Astrocyte of the spinal cord (primary cell): ENCODE measurements at places on chromosomes 3 and 15.

DNA sequence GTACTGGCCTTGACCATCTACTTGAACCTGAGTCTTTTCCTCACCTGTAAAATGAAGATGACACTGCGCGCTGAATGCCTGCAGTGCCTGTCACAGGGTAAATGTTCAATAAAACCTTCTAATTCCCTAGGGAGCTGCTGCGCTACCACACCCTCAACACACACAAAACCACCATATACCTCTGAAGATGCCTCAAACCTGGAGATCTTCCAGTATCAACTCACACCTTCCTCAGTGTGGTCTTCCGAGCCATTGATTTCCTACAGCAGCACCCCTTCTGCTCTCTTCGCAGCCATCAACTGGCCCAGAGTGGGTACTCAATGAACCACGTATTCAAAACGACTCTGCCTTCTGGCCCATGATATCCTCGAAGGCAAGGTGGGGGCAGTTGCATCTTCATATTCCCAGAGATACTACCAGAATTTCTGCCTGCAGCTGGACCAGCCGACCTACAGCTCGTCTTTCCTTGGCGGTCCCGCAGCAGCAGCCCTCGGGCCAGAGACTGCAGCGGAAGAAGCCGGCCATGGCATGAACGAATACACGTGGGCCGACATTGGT lies 695 bp downstream of the RPL32 start:
- no peak for DNase-seq

GRCh38 chr3:43854283-43854682 lies 163.5 kb downstream of the ABHD5 start:
- DNase-seq: no peak

DNA sequence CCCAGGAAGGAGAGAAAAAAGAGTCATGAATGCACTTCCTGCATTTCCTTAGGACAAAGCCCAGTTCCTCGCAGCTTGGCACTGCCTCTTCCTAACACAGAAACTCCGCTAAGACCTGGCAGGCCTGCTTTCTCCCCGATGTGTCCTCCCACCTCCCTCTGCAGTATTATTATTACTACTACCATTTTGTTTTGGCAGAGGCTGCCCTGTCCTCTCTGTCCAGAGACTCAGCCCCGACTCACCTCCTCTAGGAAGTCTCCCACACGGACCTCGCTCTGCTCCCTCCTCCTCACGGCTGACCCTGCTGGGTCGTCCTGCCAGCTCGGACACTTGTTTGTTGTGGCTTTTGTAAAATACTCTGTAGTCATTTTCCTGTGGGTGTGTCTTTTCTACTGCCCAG lies 107.2 kb upstream of the HACD2 start:
- no peak for DNase-seq

DNA sequence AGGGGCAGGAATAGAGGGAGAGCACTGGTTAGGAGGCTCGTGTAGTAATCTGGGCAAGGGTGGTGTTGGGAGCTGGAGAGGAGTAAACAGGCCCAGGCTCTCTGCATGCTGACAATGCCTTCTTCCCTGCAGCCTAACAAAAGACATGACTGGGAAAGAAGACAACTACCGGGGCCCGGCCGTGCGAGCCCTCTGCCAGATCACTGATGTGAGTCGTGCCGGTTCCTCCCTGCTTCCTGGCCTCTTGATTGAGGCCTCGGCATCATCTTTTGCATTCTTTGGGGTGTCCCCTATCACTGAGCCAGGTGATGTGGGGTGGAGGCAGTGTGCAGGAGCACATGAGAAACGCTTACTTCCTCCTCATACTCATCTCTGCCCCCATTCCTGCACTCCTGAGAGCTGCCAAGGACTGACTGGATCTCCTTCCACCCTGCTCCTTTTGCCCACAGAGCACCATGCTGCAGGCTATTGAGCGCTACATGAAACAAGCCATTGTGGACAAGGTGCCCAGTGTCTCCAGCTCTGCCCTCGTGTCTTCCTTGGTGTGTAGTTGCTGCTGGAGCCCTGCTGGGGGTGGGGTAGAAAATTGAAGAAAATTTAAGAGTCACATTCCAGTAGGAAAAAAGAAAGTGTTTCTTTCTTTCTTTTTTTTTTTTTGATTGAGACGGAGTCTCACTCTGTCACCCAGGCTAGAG lies 5.3 kb downstream of the COPG1 start:
- no peak for DNase-seq

- no peak for DNase-seq
Observed at GRCh38 chr15:91132079-91132478, 32.0 kb downstream of the SV2B start.

DNA sequence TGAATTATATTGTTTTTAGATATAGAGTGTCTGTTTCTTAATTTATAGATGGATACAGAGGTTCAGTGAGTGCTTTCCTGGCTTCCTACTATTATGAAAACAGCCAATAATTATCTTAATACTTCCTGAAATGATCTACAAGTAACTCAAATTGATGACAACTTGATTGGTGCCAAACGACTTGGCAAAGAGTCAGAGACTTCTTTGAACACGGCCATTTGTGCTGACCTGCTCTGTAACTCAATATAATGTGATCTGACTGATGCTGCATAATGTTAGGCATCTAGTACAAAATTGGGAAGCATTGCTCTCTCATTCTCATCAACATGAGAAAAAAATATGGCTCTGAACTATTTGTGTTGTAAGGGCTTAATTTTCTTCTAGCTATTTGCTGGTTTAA lies 193.9 kb downstream of the DIPK2A start:
- no peak for DNase-seq

- DNase-seq: no peak
Observed at GRCh38 chr3:4864503-4864902, 114.7 kb upstream of the BHLHE40 start.

DNA sequence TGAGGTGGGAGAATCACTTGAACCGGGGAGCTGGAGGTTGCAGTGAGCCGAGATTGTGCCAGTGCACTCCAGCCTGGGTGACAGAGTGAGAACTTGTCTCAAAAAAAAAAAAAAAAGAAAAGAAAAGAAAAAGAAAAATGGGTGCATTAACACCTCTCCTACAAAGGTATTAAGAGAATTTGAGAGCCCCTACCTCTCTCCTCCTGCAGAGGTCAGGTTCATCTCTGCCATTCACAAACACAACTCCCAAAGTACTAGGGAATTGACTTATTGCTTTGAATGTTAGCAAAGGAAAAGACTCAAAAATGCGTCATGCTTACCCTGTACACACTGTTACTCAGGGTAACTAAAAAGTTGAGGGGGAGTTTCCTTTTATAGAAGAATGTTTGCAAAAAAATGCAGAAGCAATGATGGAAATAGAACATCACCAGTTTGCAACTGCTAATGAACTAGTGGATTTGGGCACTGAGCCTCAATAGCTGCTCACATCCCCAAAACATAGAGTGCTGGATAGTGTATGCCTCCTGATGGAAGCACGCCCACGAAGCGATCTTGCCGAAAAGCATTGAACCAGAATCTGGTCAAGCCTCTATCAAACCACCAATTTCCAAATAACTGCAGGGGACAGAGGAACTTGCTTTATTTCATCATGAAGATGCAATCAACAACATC lies 15.5 kb upstream of the LYZL4 start:
- no peak for DNase-seq

DNA sequence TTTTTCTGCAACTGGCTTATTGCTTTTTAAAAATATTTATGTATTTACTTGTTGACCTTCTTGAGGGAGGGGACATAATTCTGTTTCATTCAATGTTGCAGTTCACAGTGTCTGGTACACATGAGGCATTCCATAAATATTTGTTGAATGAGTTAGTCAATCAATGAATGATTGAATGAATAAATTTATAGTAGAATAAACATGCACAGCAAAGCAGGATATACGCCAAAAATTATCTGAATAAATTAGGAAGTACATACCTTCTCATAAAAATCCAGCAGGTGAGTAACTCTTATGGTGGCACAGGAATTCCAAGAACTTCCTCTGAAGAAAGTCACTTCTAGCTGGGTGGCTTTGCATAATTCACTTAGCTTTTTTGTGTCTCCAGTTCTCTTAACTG lies 469.4 kb upstream of the ATP11B start:
- DNase-seq: no peak

DNA sequence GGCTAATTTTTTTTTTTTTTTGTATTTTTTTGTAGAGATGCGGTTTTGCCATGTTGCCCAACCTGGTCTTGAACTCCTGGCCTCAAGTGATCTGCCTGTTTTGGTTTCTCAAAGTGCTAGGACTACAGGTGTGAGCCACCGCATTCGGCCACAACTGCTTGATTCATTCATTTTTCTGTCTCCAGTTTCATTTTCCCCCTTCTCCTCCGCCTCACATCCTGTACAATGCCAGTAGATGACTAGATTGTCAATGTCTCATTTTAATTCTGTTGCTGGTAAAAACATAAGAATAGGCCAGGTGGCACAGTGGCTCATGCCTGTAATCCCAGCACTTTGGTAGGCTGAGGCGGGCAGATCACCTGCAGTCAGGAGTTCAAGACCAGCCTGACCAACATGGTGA lies 12.0 kb upstream of the ZNF592 start:
- no peak for DNase-seq

DNA sequence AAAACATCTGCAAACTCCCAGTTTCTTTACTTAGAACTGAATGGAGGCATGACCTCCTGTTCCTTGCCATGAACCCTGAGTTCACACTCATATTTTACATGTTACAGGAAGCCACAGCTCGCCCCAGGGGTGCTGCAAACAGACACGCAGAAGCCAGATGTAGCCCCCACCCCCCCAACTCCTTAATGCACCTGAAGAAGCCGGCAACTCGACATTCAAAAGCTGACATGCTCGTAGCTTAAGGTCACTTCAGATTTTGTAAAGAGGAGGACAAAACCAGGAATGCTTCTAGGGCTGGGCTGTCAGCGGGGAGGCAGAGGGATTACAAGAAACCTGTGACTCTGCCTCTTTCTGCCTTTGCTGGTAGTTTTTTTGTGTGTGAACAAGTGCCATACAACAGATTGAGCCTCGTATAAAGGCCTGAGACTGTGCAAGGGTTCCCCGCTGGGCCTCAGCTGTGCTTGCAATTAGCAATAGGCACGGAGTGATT lies 42.0 kb upstream of the FEZF2 start:
- DNase-seq: no peak

DNA sequence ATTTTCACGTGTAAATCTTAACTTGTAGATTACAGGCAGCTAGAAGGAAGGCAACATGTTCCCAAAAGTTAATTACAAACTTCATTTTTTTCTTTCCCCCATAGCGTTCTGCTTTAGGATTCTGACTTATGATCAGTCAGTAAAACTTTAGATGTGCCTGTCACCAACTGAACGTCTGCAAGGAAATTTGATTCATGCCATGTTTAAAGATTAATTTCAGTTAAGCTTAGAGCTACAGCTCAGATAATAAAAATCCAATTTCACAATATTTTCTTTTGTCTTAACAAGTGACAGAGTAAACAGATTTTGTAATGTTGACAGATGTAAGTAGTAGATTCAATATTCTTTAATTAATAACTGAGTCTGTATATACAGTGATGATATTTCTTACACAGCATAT lies 253.1 kb downstream of the NFKBIZ start:
- no peak for DNase-seq

GRCh38 chr3:52892625-52893311 lies 4.6 kb downstream of the STIMATE start:
- DNase-seq: no peak

GRCh38 chr3:134892326-134892725 lies 97.3 kb downstream of the EPHB1 start:
- no peak for DNase-seq

DNA sequence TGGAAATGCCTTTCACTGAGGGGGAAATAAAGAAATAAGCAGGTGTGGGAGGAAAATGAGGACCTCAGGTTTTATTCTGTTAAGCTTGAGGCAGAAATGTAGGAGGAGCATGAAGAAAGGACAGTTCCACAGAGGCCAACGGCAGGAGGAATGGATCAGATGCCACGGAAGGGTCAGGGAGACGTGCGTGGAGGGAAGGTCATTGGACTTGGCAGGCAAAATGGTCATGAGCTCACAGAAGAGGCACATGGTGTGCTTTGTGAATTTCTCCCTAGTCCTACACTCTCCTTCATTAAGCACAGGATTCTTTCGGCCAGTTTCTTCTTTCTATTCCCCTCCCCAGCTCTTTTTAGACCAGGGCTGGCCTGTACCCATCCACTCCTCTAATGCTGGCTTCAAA lies 32.5 kb upstream of the THSD4 start:
- DNase-seq: no peak

GRCh38 chr15:92102395-92102755 lies 248.9 kb downstream of the SLCO3A1 start:
- no peak for DNase-seq

DNA sequence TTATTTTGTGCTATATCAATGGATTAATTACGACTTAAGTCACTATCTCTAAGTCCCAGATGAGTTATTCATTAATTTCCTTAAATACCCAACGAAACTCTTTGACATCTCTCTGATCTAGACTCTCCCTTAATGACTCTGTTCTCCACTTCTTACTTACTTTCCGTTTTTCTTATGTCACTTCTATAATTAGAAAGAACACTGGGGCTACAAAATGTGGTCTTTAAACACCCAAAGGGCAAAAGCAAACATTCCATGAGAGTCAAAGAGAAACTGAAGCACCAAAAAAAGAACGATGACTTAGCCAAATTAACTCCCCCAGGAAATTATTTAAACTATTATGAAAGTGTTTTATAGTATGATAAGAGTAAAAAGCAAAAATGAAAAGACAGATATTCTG lies 166.4 kb upstream of the UBE2E2 start:
- peak; percentile 22 for DNase-seq

GRCh38 chr3:177108648-177109047 lies 88.6 kb downstream of the TBL1XR1 start:
- no peak for DNase-seq

- peak; percentile 98 for DNase-seq
Observed at GRCh38 chr3:147945968-147946519, 536.9 kb downstream of the ZIC1 start.

- DNase-seq: no peak
Observed at GRCh38 chr15:27617013-27617412, 482.1 kb downstream of the OCA2 start.

GRCh38 chr15:91865950-91866349 lies 12.4 kb downstream of the SLCO3A1 start:
- DNase-seq: no peak

GRCh38 chr15:83209333-83209732 lies 1.7 kb upstream of the HDGFL3 start:
- DNase-seq: no peak

GRCh38 chr3:53109190-53109589 lies 21.0 kb downstream of the RFT1 start:
- DNase-seq: peak; percentile 76

GRCh38 chr3:126857928-126858327 lies 125.0 kb upstream of the PLXNA1 start:
- no peak for DNase-seq

DNA sequence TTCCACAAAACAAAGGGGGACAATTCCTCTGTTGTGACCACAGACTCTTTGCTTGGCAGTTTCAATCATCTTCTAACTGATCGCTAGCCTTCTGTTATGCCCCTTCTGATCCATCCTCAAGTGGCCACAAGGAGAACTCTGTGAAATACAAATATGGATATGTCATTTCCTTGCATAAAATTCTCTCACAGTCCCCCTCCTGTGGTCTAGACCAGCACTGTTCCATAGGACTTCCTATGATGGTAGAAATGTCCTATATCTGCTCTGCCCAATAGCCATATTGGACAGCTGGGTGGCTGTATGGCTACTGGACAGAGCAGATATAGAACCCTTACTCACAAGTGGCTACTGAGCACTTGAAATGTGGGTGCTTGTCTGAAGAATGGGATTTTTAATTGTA lies 25.9 kb upstream of the SNRK start:
- no peak for DNase-seq
